ENCODE measurements at places on chromosomes 3 and 15.

DNA sequence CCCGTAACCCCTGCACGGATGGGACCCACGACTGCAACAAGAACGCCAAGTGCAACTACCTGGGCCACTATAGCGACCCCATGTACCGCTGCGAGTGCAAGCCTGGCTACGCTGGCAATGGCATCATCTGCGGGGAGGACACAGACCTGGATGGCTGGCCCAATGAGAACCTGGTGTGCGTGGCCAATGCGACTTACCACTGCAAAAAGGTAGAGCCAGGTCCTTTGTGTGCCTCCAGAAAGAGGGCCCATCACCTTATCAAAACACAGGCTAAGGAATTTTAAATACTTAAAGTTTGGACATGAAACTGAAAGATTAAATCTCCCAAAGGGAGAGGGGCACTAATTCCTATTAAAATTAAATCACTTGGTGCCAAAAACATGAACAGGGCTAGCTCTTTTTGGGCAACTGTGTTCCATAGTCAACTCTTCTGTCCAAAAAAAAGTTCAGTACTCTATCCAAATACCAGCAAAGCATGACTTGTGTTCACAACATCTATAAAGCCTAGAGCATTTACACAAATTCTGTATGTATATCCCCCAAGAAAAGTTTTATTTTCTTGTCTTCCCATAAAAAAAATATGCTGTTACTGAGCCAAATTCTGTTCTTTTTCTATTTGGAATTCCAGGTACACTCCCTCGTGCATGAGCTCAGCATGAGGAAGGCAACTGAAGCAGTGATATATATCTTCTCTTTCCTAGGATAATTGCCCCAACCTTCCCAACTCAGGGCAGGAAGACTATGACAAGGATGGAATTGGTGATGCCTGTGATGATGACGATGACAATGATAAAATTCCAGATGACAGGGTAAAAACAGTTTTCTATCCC lies 9.2 kb downstream of the THBS1 start:
- DNase-seq: no peak

DNA sequence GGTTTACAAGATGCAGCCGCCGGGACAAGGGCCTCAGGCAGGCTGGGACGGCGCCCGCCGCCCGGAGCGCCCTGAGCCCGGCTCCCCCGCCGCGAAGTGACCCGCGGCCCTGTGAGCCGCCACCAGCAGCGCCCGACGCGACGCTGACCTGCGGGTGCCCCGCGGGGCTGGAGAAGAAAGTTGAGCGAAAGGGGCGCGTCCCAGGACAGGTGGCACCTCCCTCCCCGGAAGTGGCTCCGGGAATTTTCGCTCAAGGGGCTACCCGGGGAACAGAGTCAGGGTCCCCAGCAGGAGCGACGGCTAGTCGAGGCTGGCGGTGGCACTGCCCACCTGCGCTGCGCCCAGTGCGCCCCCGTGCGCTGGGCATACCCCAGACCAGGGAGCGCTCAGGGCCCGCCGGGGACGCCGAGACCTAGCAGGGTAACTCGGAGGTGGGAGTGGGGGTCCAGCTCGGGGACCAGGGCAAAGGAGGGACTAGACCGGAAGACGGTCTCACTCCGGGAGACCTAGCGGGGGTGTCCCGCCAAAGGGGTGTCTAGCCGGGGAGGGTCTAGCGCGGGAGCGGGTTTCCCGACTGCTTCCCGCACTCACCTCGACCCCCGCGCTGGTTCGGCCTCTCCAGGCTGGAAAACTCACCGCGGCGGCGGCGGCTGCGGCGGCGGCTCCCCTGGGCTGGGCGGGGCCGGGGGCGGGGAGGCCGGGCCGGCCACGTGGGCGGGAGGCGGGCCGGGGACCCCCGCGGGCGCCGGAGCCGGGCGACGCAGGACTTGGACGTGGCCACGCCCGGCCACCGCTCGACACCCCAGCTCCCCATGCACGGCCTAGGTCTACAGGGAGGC lies 18.4 kb downstream of the SPATA12 start:
- peak; percentile 12 for DNase-seq

- no peak for DNase-seq
These were observed 60.8 kb upstream of the PXYLP1 start for GRCh38 chr3:141170678-141171295.

GRCh38 chr15:41921639-41922038 lies 27.8 kb upstream of the SPTBN5 start:
- DNase-seq: no peak

- no peak for DNase-seq
These were observed 18.7 kb downstream of the NR2F2 start for GRCh38 chr15:96349034-96349856.

DNA sequence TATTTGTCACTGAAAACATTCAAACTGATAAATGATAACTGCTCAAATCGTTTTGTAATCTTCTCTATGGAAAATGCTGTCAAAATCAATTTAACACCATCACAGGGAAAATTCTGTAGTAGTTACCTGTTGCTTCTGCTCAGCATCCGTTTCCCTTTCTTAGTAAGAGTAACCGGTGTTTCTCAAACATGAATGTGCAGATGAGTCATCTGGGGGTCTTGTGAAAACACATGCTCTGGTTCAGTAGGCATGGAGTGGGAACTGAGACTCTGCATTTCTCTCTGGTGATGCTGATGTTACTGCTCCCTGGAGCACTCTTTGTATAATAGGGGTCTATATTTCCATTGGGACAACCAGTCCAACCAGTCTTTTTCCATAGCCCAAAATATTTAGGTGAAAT lies 145.1 kb downstream of the SEMA6D start:
- no peak for DNase-seq

- DNase-seq: no peak
These were observed 174.9 kb downstream of the XXYLT1 start for GRCh38 chr3:195096053-195096452.

GRCh38 chr15:74258456-74259291 lies 22.5 kb downstream of the CCDC33 start:
- DNase-seq: no peak

GRCh38 chr3:151795276-151795675 lies 18.6 kb upstream of the AADAC start:
- DNase-seq: no peak

DNA sequence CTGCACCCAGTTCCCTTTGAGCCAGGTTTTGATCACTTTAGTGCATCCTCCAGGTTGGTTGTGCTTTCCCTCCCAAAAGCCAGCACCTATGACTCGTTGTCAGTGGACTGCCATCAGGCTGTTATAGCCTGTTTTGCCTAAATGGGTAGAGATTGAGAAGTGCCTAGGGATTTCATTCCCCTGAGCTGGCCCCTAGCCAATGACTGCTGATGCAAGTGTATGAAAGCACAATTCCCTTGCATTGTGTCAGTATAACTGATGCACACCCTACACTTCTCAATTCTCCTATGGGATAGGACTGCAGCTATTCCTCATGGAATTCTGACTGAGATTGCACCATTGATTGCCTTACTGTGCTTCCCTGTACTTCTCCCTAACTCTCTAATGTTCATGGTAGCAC lies 102.1 kb upstream of the ARPP21 start:
- DNase-seq: no peak

GRCh38 chr3:186519021-186519658 lies 25.0 kb downstream of the CRYGS start:
- DNase-seq: peak; percentile 89

DNA sequence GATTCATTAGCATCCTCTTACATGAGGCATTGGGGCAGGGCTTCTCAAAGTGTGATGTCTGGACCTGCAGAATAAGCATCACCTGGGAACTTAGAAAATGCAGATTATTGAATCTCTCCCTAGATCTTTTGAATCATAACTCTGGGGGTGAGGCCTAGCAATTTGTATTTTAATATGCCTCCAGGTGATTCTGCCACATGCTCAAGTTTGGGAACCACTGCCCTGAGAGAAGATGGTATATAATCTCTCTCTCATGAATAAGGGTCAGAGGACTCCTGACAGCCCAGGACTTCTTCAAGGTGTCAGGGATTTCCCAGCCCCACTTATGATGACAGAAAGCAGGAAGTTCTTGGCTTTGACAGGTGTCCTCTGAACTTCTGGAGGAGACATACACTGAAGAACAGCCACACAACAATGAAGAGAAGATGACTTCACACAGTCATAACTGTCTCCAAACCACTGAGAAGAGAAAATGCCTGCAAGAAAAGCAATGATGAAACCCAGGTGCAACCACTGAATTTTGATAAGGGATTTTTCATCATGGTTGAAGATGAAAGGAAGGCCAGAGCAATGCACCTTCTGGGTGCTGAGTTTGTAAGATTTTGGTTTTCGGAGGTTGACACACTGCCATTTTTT lies 211.9 kb upstream of the MRPL3 start:
- peak; percentile 30 for DNase-seq

- DNase-seq: no peak
These were observed 14.2 kb upstream of the ULK3 start for GRCh38 chr15:74857082-74857655.

DNA sequence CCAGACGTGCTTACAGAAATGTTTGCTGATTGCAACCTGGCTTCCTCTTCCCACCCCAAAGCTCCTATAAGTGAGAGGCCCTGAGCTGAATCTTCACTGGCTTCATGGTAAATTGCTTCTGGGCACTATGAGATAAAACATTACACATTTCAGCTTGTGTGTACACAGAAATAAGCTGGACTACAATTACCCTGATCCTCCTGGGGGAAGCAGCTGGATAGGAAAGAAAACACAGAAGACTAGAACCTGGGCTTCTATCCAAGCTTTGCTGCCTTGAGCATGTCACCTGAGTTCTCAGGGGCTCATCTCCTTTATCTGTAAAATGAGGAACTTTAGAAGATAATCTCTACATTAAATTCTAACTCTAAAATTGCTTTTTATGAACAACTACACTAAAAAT lies 40.3 kb downstream of the THBS1 start:
- DNase-seq: no peak

GRCh38 chr3:101303089-101303731 lies 17.2 kb downstream of the IMPG2 start:
- no peak for DNase-seq

DNA sequence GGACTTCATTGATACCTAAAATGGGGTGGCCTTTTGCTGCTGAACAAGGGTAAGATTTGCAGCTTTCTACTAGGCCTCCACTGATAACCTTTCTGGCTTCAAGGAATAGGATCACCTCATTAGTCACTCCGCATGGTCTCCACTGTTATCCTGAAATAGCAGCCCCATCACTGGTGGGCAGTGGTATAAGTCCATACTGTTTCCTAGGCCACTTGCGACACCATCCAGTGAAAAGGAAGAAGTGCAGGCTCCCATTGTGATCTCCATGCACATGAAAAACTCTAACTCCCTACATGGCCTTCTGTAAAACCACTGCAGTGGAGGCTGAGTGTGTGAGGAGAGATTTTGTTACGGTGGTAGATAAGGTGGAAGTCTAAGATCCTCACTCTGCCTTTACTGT lies 1455.9 kb downstream of the SI start:
- no peak for DNase-seq

DNA sequence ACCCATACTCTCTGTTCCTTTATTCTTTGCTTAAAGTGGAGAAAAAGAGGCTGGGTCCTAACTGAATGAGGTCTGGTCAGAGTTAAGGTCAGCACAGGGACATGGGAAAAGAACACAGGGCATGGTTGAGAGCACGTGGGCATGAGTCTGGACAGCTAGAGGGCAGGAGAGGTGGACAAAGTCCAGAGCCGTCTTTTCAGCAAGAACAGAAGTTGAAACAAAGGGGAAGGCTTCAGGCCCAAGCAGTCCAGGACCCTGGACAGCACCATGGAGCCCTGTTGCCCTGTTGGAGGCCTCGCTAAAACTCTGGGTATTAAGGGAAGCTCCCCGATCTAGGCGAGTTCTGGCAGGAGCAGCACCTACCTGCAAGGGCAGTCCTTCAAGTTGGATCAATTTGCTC lies 50.7 kb downstream of the XYLB start:
- peak; percentile 17 for DNase-seq

GRCh38 chr15:80458580-80458979 lies 54.4 kb downstream of the ARNT2 start:
- DNase-seq: no peak

- DNase-seq: peak; percentile 3
These were observed 315.8 kb downstream of the UACA start for GRCh38 chr15:70447521-70447920.

GRCh38 chr3:113255100-113255853 lies 43.9 kb downstream of the BOC start:
- no peak for DNase-seq

DNA sequence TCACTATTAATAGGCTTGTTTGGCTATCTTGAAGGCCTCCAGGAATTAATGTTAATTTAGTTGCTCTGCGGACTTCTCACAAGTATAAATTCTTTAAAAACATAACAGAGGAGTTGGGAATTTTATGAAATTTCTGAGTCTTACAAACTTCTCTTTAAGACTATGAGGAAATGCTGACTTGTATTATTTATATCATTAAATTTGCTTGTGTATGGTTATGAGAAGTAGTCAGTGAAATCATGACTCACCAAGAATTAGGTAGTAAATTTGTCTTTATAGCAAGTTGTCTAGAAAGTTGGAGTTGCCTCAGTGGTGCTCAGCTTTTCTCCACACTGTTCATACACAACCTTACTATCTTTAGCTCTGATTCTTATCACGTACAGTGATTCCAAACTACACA lies 26.5 kb downstream of the PHLDB2 start:
- no peak for DNase-seq

DNA sequence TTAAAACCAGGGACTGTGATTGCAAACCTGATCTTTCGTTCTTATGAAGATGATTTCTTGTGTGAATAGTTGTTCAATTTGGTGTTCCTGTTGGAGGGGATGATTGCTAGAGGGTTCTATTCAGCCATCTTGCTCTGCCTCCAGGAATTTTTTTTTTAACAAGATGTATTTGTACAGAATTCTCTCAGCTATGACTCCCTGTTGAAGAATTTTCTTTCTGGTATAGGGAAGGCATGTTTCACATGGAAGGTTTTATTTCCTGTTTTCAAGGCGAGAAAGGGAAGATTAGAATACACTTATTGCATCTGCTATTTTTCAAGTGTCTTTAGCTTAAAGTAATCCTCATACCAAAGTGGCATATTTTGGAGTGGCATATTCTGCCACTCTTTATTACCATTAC lies 5.6 kb upstream of the LRRC34 start:
- no peak for DNase-seq

- no peak for DNase-seq
These were observed 73.4 kb upstream of the SLC2A2 start for GRCh38 chr3:171099911-171100310.

- DNase-seq: no peak
These were observed 18.3 kb downstream of the P2RY1 start for GRCh38 chr3:152853196-152853595.

- DNase-seq: peak; percentile 48
These were observed 42.2 kb downstream of the CLDN18 start for GRCh38 chr3:138051947-138052802.

DNA sequence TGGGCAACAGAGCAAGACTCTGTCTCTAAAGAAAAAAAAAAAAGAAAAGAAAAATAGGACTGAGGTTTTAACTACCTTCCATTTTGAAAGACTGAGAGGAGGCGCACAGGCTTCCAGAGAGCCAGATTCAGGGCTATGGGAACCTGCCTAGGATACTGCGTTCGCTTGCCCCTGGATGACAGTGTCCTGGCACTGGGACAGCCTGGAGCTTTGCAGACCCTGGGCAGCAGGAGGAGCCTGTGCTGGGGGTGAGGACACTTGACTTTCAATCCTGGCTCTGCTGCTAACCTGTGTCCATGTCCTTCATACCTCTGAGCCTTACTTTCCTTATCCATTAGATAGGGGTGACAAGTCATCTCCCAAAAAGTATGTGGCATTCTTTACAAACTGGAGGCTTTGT lies 31.2 kb downstream of the CD276 start:
- DNase-seq: no peak

GRCh38 chr15:37106490-37107001 lies 6.2 kb upstream of the MEIS2 start:
- DNase-seq: peak; percentile 30

Measured in activated naive CD4-positive, alpha-beta T cell treated with anti-CD3 and anti-CD28 coated beads for 36 hours (primary cell).